Nasal cavity respiratory epithelium epithelial cell of viscerocranial mucosa (primary cell): ENCODE measurements at places on chromosomes 6 and 20. TPM values are rescaled to one million over a fixed set of nuclear protein-coding genes. Genes with fewer than 3 reads are reported as not detected.

CAGE1 gene
- total RNA-seq: under 0.01 and 0.07 TPM in 2 replicates

HLA-DMB gene
- total RNA-seq: 0.71 TPM in 1 of 2 replicates, not detected in the other

WFDC10B gene
- not detected in 2 replicates for total RNA-seq

ACTR5 gene
- total RNA-seq: 10.3 and 14.0 TPM in 2 replicates

IL17F gene
- total RNA-seq: not detected in 2 replicates

HNF4A gene
- not detected in 2 replicates for total RNA-seq

VGLL2 gene
- not detected in 2 replicates for total RNA-seq

MARCKS gene
- 52.3 and 99.6 TPM in 2 replicates for total RNA-seq

ABHD16B gene
- total RNA-seq: not detected in 2 replicates
